Activated effector memory CD4-positive, alpha-beta T cell treated with anti-CD3 and anti-CD28 coated beads, Interleukin-2, amount 50 U/mL, for 16 hours (primary cell): ENCODE measurements at places on chromosomes 4 and X.
A peak's percentile ranks its signal among the peaks of the same experiment; 100 is the strongest.

GRCh38 chr4:143397887-143398286 lies 61.2 kb downstream of the GAB1 start:
- DNase-seq = no peak

DNA sequence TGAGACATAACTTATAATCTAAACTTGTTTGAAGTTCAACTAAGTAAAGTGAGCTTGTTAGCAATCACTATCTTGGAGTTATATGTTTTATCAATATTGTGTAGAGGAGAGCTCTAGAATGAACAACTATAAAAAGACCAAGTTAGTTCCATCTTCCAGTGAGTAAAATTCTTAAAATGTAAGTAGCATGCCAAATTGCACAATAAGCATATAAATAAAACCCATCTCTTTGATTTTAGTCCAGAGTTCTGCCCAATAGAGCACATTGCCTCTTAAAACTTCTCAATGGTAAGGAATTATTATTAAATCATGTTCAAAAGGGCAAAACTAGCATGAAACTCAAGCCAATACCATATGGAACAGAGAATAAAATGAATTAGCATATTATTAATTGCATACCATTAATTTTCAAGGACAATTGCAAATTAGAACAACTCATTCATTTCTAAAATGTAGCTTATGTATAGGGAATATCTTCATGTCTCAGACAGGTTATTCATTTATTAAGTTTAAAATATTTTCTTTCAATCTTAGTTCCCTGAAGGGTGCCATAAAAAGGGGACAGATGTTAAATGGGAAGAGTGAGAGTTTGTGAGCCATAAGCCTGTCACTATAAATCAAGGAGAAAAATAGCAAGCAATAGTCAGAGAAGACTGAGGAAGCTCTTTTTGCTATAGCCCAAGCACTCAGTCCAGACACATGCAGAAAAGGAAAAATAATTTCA lies 507.6 kb downstream of the CENPC start:
- no peak for DNase-seq

GRCh38 chr4:183074288-183074990 lies 24.6 kb upstream of the WWC2 start:
- no peak for DNase-seq

GRCh38 chrX:71366674-71367256 lies 608 bp downstream of the TAF1 start:
- DNase-seq = peak; percentile 75

DNA sequence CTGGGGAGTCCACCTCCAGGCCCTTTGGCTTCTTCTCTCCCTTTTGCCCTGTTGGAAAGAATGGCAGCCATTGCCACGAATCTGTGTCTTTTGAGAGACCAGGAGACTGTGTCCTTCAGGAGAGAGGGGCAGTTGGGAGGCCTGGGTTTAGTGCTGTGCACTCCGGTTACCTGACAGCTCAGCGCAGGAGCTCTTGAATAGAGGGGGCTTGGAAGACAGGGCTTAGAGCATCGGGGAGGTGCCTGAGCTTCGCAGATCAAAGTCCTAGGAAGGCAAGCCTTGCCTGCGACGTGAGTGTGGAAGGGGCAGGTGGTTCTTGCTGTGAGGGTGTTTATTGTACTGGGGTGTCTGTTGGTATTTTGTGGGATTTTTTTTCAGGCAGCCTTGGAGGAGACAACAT lies 41.9 kb upstream of the TADA2B start:
- peak; percentile 37 for DNase-seq

- DNase-seq = no peak
These were observed 128.3 kb upstream of the PITX2 start for GRCh38 chr4:110751183-110751582.

DNA sequence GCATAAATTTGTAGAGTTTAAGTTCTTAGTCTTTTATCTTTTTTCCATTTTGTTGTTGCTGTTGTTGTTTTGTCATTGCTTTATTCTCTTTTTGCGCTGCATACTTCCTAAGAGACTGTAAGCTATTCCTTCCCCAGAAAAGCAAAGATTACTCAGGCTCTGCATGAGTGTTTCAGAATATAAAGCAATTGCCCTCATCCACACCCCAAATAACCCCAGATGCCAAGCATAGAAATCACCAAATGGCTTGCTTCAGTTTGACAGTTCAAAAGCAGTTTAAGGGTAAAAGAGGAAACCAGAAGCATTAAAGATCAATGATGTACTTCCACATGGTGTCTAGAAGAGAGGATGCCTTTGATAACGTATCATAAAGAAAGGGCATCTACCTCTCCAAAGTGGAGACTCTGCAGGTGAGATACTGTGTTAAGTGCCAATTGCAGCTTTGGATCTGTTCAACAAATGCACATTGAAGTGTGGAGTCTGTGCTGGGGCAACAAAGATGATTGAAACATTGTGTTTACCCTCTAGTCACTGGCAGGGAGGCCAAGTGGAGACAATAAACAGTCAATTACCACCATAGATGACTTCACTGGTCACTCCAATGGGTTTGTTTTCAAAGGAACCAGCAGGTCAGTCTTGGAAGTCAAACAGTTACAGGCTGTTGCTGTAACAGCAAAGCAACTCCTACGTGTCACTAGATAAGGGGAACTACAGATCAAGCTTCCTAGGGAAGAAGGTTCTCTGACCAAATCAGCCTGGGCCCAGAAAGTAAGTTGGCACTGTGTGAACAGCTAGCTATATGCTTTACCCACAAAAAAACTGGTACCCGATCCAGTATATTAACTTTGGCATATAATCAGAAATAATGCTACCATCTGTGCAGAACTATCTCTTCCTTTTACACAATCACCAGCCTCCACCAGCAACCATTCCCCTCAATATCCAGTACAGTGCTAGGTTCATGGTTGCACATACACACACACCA lies 40.6 kb upstream of the IL21 start:
- DNase-seq = no peak

DNA sequence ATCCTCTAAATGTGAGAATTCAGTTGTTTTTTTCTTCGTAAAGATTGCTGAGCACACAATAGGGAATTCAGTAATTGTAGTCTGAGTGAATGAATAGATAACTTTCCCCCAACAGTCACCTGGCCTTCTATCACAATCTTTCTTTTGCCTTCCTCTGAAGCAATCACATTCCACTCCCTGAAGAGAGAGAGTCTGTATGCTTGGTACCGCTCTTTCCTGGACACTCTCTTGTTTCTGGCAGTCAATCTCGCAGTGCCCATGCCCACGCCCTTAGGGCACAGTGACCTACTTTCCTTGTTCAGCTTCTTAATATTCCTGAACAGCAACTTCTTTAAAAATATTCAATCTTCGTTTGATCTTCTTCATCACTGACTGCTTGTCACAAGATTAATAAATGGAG lies 255.9 kb downstream of the ADAMTS3 start:
- no peak for DNase-seq

GRCh38 chr4:65071564-65071963 lies 598.7 kb downstream of the EPHA5 start:
- DNase-seq = no peak

DNA sequence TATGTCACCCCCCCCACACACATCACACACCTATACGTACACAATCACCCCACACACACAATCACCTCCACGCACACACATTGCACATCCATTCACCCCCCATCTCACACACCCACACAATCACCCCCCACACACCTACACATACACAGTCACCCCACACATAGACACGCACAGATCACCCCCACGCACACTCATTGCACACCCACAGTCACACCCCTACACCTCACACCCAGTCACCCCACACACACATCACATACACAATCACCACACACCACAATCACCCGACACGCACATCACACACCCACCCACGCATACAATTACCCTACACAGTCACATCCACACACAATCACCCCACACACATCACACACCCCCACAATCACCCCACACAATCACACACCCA lies 15.9 kb upstream of the TADA2B start:
- DNase-seq = no peak
